ENCODE measurements at places on chromosomes 6 and 20. TPM values are rescaled to one million over a fixed set of nuclear protein-coding genes. Genes with fewer than 3 reads are reported as not detected.

- H3K27me3 ChIP-seq: no peaks in the 10 kb centered on the region
- peaks cover 16% of the 10 kb centered on the region for H3K4me1 ChIP-seq
- H3K4me3 ChIP-seq: no peak overlapping the region
- no peak for DNase-seq
- H3K36me3 ChIP-seq: peaks cover 11% of the 10 kb centered on the region
These were observed 8.3 kb downstream of the NTSR1 start for GRCh38 chr20:62716941-62717310.

The EPHA7 gene
- not detected for total RNA-seq

- no peaks in the 10 kb centered on the region for H3K27me3 ChIP-seq
- DNase-seq: peak; percentile 80
- no peak overlapping the region for H3K4me3 ChIP-seq
- peaks cover 16% of the 10 kb centered on the region for H3K4me1 ChIP-seq
- H3K27ac ChIP-seq: peak overlapping the region; percentile 10
- H3K36me3 ChIP-seq: no peaks in the 10 kb centered on the region
These were observed 125.4 kb downstream of the HIVEP1 start for GRCh38 chr6:12137480-12137879.

The MAFB gene
- 15.9 TPM for total RNA-seq

- no peaks in the 10 kb centered on the region for H3K4me1 ChIP-seq
- H3K27ac ChIP-seq: no peak overlapping the region
- peaks cover 11% of the 10 kb centered on the region for H3K27me3 ChIP-seq
- H3K4me3 ChIP-seq: no peak overlapping the region
These were observed 291.7 kb upstream of the SPTLC3 start for GRCh38 chr20:12717061-12717460.

The MTCH1 gene
- 78.2 TPM for total RNA-seq

The MAD2L1BP gene
- 21.6 TPM for total RNA-seq

All from MCF 10A (cell line).